Hematopoietic multipotent progenitor cell treated with erythropoietin and hydrocortisone succinate and interleukin-3 and kit ligand, for 8 days (in vitro differentiated cells): ENCODE measurements at places on chromosomes 2 and 18.

DNA sequence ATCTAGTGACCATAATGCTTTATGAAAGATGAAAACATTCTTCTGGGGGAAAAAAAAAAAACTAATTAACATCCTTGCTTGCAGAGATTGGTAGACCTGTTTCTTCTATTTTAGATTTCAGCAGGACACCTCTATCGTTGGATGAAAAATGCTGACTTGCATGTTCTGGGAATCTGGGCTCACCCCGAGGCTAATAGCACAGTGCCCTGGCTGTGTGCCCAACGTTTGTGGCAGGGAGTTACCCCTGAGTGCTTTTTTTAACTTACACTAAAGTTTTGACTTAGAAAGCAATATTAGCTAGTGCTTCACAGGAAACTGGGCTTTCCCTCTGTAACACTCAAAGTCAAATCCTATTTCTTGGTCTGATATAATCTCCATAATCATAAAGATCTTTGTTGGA is 233.2 kb downstream of the SLC8A1 start:
- no peak for DNase-seq

GRCh38 chr2:63486861-63487290 is 101.4 kb downstream of the WDPCP start:
- no peak for DNase-seq

GRCh38 chr2:28233164-28233676 is 159.4 kb upstream of the FOSL2 start:
- DNase-seq, result no peak

DNA sequence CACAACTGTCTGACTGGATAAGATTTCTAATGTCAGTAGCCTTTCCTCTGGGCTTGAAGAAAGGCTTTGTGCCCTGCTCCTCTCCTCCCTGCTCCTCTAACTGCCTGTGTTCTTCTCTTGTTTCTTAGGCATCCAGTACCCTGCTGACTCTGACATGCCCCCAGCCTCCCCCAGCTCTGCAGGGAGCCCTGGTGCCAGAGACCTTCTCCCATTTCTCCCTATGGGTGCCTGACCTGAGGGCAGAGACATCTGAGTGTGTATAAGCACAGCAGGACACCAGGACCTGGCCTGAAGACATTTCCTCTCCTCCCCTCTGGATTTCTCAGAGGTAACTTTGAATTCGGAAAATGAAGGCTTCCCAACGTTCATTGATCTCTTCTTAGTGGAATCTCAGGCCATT is 23.6 kb downstream of the RNF144A start:
- DNase-seq, result no peak

DNA sequence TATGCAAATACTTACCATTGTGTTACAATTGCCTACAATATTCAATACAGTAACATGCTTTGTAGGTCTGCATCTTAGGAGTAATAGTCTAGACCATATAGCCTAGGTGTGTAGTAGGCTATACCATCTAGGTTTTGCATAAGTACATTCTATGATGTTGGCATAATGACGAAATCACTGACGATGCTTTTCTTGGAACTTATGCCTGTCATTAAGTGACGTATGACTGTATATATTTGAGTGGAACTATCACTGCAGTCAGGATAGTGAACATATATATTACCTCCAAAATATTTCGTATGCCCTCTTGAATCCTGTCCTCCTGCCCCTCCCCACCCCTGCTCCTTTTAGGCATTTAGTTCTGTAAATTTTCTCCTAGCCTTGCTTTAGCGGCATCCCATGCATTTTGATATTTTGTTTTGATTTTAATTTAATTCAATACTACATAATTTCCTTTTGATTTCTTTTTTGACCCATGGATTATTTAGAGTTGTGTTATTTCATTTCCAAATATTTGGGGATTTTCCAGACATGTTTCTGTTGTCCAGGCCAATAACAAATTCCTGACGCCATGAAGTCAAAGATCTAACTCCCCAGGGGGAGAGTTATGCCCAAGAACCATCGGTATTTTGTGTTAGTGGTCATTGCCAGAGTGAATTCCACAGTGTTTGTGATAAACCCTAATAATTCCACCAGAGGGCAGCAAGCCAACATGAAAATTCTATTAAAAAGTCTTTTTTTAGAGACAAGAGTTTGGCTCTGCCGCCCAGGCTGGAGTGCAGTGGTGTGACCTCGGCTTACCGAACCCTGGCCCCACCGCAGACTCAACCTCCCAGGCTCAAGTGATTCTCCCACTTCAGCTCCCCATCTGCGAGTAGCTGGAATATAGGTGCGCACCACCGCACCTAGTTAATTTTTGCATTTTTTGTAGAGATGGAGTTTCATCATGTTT is 24.2 kb upstream of the CASP8 start:
- DNase-seq, result peak; percentile 91

- no peak for DNase-seq
Observed at GRCh38 chr2:108625828-108626195, 91.5 kb downstream of the LIMS1 start.

- no peak for DNase-seq
Observed at GRCh38 chr2:86068136-86068588, 37.5 kb downstream of the POLR1A start.

- DNase-seq, result no peak
Observed at GRCh38 chr18:43134876-43135275, 19.4 kb upstream of the RIT2 start.

DNA sequence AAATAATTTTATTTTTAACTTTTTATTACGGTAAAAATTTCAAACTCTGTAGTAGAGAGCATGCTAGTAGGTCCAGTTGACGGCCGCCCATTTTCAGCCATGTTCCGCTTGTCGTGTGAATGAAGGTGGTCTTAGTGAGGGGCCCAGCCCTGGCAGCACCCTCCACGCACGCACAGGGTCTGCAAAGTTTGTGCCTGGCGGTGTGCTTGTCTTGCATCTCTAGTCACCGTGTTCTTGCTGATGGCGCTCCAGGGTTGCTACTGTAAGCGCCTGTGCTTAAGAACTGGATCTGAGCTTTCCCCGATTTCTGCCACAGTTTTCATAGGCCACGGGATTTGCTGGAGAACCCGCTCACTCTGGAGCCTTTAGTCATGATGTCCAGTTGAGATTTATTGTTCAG is 28.9 kb downstream of the LDLRAD4 start:
- DNase-seq, result no peak

DNA sequence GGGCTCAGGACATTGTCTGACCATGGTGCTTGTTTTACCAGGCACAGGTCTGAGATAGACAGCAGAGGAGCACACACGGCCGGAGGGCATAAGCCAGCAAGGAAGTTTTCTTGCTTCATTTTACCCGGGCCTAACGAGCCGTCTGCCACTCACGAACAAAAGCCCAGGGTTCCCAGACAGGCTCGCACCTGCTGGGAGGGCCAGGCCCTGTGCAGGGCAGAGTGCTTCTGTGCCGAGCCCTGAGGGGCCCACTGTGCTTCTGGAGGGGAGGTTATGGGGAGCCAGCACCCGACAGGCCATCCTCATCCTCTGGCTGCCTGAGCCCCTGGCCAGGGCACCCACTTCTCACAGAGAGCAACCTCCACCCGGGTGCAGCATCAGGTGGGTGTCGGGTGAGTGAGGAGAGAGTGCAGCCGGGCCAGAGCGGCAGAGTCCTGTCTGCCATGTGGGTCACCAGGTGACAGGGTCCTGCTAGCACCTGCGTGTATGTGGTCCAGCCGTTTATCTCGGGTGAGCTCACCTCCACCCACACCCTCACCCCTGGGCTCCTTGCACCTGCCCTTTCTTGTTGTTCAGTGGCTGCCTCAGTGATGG is 297.9 kb downstream of the NDUFA10 start:
- no peak for DNase-seq

DNA sequence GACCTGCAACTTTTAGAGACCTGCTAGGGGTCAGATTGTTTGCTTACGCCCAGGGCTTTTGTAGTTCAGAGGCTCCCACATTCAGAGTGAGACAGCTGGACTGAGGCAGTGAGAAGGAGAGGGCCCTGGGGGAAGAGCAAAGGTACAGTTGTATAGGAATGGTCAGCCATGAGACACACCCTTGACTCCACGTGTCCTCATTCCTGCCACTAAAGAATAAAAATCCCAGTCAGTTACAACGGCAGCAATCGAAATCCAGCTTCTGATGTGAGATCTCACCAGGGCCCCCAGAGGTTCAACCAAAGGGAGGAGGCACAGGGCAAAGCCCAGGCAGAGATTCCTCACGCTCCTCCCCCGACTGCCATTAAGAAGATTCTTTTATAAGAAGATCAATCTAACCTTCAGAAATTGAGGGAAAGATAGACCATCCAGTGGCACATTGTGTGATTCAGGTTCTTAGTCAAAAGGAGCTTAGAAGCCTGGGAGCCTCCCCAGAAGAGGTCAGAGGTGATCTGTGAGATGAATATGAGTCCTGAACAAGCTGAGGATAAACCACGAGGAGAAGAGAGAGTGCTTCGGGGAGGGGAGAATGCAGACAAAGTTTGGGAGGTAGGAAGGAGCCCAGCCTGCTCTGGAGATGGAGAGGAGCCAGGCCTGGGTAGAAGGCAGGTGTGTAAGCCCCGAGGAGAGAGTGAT is 317.0 kb downstream of the CYP26B1 start:
- no peak for DNase-seq

- no peak for DNase-seq
Observed at GRCh38 chr18:8721094-8721669, 15.8 kb downstream of the MTCL1 start.

DNA sequence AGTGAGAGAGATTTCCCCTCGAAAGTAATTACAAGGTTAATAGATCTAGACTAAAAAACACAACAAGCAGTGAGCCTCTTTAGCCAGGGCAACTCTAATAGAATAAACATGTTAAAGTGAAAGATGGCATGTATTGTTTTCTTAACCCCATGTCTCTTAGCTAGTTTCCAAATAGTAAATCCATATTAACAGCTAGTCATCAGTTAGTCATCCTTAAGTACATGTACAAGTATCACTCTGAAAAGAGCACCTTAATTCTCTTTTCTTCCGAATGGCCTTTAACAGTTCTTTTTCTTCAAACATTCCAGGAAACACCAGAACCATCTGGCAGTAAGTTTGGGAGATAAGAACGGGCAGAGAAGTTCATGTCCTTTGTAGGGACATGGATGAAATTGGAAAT is 1480.0 kb downstream of the LRP1B start:
- DNase-seq, result no peak

GRCh38 chr2:204175552-204176271 is 239.1 kb downstream of the ICOS start:
- no peak for DNase-seq

DNA sequence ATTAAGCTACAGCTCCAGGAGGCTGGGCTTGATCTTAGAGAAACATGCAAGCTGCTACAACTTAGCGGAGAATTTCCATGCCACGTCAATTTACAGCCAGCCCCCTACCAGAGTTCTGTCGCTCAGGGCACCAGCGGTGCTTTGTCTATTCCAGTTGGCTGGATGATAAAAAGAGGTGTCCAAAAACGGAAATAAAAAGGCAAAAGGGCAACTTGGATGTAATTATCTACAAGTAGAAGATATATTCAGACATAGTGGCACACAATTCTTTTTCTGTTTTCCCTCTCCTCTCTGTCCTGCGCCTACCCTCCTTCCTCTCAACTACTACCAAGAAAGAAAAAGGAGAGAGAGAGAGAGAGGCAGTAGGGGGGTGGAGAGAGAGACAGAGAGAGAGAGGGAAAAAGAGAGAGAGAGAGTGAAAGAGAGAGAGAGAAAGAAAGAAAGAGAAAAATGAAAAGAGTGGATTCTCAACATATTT is 363 bp upstream of the RFTN2 start:
- DNase-seq, result no peak

GRCh38 chr2:16406496-16407289 is 258.9 kb downstream of the CYRIA start:
- no peak for DNase-seq

GRCh38 chr2:143420313-143420712 is 291.1 kb downstream of the ARHGAP15 start:
- DNase-seq, result no peak

DNA sequence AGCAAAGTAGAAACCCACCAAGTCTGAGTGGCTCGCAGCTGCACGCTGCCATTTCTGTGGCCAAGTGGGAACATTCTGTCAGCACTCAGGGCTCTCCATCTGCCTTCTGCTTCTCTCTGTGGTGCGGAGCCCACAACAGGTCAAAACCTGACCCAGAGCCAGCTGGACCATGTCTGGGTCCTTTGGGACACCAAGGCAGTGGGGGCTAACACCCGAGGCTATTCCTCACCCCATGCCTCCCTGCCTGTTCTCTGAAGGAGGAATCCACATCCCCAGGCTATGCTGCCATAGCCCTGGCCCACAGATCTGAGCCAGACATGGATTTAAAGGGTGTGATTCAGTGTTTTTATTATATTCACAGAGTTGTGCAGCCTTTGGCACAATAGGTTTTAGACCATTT is 86.4 kb downstream of the SNTG2 start:
- no peak for DNase-seq

DNA sequence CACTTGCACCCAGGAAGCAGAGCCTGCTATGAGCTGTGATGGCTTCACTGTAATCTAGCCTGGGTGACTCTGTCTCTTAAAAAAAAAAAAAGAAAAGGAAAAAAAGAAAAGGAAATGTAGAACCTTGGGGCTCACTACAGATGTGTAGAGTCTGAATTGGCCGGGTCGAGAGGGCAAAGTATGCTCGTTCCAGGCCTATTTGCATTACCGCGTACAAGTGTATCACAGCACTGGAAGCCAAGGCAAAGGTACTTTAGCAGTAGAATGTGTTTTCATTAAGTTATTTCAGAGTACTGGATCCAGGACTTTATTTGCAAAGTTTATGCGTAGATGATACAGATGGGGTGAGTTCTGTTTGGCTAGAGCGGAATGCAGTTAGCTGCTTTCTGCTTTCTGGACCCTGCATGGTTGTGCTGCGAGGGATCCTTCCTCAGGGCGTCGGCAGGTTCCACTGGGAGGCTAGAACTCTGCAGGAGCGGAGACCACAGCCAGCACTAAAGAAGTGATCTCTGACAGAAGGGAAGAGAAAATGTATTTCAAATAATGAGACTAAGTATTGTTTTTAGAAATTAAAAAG is 51.8 kb downstream of the LDLRAD4 start:
- no peak for DNase-seq

DNA sequence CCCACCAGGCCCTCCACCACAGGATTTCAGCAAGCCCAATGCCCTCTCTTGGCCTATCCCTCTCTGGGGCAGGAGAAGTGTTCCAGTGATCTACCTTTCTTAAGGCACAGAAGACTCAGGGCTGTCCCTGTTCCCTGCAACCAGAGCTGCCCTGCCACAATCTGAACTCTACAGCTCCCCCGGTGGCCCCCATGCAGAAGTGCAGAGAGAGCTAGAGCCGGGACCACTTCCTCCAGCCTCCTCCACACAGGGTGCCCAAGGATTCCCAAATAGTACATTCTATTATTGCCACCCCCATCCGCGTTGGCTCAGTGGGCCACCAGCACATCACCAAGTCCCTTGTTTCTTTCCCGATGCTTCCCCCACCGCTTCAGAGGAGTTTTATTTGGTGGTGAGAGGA is 114.8 kb upstream of the PTPRM start:
- peak; percentile 35 for DNase-seq

GRCh38 chr18:65752625-65753325 is 2.0 kb downstream of the CDH7 start:
- no peak for DNase-seq

- DNase-seq, result no peak
Observed at GRCh38 chr2:231300722-231301076, 94.8 kb upstream of the B3GNT7 start.

DNA sequence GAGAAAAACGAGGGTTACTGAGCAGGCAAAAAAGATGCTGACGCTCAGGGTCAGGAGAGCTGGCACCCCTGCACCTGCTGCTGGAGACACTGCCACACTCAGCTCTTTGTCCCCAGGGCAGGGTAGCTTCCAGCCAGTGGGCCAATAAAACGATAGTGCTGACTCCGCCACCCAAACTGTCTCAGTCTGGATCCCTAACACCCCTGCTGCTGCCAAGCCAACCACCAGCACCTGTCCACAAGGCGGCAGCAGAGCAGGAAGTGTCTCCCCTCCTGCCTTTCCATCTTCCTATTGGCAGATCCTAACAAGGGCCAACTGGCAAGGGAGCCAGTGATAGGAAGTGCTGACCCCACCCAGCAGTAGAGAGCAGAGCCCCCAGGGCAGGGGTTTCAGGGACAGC is 531.5 kb upstream of the SALL3 start:
- DNase-seq, result no peak
